ENCODE measurements at places on chromosomes 16 and 17.
A peak's percentile ranks its signal among the peaks of the same experiment; 100 is the strongest.

DNA sequence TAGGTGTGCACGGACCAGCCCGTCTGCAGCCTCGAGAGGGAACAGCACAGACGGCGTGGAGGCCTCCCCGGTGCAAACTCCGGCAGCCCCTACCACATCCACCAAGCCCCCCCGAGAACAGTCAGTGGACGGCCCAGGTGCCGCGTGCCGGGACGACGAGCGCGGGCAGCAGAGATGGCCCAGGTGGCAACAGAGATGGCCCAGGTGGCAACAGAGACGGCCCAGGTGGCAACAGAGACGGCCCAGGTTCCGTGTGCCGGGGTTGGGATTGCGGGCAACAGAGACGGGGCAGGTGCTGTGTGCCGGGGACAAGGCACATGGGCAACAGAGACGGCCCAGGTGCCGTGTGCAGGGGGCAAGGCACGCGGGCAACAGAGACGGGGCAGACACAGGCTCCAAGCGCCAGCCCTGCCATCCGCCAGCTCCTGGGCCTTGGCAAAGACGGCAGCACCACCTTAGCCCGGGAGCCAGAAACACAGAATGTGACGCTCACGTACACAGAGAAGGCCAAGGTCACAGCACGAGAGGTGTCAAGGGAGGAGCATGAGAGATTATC is 31.1 kb downstream of the RPH3AL start:
- DNase-seq, result no peak

DNA sequence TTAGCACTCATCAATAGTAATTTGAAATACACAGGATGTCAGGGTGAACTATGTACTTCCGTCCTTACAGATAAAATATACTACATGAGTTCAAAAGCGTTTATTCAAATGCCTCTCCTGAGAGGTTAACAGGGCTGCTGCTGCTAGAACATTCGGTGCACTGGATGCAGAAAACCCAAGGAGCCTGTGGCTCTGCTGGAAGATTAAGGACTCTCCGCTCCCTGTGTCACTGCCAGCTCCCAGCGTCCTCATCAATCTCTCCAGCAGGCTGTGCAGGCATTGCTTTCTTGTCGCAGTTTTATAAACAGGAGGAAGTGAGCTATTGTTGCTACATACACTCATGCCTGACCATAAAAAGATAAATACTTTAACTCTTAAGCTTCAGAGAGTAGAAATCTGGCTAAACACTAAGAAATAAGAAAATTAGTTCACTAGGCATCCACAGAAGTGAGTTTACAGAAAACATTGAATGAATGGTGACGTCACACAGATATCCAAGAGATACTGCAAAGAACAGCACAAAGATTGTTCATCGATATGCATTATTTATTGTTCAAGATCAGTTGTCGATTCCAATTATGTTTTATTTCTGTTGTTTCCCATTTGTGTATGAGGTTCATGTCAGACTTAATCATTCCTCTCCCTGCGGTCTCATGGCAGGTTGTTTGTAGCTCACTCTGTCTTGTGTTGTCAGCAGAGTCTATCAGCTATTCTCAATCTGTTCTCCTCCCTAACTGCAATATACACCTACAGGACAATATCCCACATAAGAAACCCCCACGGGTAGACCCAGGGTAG is 127.9 kb upstream of the MON1B start:
- DNase-seq, result no peak

- DNase-seq, result no peak
These were observed 50.2 kb upstream of the NOG start for GRCh38 chr17:56543280-56543679.

DNA sequence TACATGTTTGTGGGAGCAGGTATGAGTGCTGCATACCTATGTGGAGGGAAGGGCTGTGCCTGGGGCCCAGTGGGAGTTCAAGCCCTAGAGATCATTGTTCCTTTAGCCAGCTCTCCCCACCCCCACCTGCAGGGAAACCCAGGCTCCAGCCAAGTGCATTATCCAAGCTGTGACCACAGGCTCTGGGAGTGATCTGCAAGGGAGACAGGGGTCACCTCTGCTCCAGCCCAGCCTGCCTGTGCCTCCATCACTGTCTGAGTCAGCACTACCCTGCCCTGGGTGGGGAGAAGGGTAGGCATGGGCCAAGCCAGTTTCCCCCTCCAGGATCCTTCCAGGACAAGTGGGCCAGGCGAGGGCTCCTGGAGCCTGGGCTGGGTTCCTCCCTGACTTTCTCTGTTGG is 32.1 kb upstream of the SBK1 start:
- DNase-seq, result no peak

GRCh38 chr16:82329504-82330192 is 159.6 kb upstream of the MPHOSPH6 start:
- peak; percentile 10 for DNase-seq

DNA sequence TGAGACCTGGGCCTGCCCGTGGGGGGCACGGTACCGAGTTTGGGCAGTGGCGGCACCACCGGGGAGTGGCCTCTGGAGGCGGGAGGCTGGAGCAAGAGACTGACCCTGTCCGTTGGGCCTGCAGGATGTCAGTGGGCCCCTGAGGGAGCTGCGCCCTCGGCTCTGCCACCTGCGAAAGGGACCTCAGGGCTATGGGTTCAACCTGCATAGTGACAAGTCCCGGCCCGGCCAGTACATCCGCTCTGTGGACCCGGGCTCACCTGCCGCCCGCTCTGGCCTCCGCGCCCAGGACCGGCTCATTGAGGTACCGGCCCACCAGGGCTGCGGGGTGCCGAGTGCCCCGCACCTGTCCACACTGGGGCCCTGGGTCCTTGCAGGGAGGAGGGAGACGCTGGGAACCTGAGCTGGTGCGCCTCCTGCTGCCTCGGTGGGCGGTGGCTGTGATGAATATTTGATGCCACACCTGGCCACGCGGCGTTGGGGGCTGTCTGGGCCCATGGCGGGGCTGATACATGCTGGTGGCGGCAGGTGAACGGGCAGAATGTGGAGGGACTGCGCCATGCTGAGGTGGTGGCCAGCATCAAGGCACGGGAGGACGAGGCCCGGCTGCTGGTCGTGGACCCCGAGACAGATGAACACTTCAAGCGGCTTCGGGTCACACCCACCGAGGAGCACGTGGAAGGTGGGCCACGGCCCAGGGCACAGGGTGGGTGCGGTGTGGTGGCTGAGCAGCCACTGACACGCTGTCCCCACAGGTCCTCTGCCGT is 9.7 kb downstream of the NHERF2 start:
- no peak for DNase-seq

All from substantia nigra (tissue), 51 donors.